Astrocyte (in vitro differentiated cells and primary cell): ENCODE measurements at places on chromosomes 1 and 21.

DNA sequence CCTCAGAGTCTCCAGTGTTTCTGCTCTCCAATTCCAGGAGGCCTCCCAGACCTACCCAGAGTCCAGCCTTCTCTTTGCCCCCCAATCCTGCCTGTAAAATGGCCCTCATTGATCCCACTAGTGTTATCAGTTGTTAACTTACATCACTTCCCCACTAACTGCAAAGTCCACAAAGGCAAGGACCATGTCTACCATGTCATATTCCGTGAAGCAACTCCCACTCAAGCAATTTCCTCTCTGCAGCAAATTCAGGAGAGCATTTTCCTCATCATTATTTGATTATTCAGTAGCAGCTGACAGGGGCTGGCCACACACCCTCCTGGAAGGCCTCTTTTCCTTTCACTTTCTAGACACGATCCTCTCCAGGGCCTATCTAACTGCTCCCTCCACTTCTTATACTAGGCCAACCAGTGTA is 153.5 kb downstream of the RERE start:
- peaks cover 44% of the 10 kb centered on the region for H3K4me1 ChIP-seq
- no peak for DNase-seq
- H3K4me3 ChIP-seq: no peak overlapping the region

DNA sequence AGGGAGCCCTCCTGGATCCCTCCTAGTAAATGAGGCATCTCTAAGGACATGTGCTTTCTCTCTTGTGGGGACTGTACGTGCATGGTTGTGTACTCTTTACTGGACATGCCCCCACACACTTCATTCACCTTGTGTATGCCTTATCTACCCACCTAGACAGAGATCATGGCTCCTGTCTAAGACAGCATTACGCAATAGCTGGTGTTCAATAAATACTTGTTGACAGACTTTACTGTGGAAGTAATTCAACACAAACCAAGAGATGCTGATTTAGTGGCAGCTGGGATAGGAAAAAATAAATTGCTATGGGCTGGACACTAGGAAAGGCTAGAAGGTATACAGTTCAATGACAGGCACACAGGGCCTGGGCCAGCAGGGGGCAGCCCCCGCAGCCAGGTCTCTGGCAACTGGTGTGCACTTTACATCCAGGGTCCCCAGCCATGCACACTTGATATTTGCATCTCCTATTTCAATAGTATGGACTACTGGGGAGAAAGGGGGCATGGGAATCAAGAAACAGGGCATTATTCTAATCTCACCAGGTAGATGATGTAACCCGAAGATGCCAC is 24.2 kb downstream of the TRABD2B start:
- no peak overlapping the region for H3K4me3 ChIP-seq
- H3K36me3 ChIP-seq: no peaks in the 10 kb centered on the region

- no peaks in the 10 kb centered on the region for H3K4me1 ChIP-seq
- no peak overlapping the region for H3K4me3 ChIP-seq
- H3K27me3 ChIP-seq: no peaks in the 10 kb centered on the region
- DNase-seq: no peak
These were observed 127.3 kb downstream of the HHAT start for GRCh38 chr1:210455840-210456603.

DNA sequence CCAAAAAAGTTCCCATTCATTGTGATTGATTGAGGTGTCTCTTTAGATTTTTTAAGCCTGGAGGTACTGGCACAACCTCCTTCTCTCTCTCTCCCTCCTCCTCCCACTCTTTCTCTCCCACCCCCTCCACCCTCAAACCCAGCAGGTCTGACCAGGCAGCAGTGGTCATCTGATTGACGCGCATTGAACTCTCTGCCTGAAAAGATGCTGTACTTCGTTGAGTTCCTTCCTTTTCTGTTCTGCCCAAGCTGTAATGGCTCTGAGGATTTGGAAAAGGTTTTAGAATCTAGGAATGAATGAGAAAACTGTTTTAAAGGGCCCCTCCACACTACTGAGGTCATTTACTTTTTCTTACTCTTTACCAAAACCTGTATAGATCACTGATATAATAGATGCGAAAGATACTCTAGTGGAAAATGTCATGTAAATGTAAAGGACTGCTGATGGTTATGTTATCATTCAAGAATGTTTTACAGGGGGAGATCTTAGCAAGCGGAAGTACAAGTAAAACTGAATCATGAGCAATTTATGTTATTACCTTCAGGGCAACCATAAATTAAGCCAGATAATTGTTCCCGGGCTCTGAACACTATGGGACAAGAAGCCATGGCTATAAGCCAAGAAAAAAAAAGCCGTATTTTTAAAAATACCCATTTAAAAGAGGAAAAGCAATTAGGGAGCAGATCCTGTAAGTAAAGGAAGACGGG is 25.2 kb upstream of the DYRK1A start:
- H3K4me3 ChIP-seq: no peak overlapping the region
- DNase-seq: peak; percentile 7
- no peaks in the 10 kb centered on the region for H3K27me3 ChIP-seq
- no peak overlapping the region for H3K27ac ChIP-seq
- no peaks in the 10 kb centered on the region for H3K36me3 ChIP-seq
- H3K4me1 ChIP-seq: peaks cover 13% of the 10 kb centered on the region

DNA sequence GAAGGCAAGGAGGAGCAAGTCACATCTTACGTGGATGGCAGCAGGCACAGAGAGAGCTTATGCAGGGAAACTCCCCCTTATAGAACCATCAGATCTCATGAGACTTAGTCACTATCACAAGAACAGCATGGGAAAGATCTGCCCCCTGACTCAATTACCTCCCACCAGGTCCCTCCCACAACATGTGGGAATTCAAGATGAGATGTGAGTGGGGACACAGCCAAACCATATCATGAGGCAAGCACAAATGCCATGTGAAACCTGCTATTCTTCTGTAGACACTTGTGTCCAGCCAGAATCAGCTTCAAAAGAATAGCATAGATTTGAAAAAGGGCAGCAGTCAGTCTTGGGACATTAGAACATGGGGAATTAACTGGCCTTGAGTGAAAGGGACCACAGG is 32.2 kb upstream of the UBE2U start:
- H3K36me3 ChIP-seq: no peaks in the 10 kb centered on the region
- H3K27me3 ChIP-seq: no peaks in the 10 kb centered on the region
- H3K27ac ChIP-seq: peak overlapping the region; percentile 89
- H3K4me3 ChIP-seq: no peak overlapping the region
- H3K4me1 ChIP-seq: peaks cover 20% of the 10 kb centered on the region

- H3K27ac ChIP-seq: no peak within 1 kb of the TSS
- peaks cover 4% of the 10 kb centered on the region for H3K27me3 ChIP-seq
- no peaks in the 10 kb centered on the region for H3K36me3 ChIP-seq
- no peak within 1 kb of the TSS for H3K4me3 ChIP-seq
These were observed at the start of gene LRRC52 for GRCh38 chr1:165543532-165544438. Gene LRRC52 (plus strand): TSS chr1:165544000. CDS start chr1:165544297, 297 bp downstream.
